ENCODE measurements at places on chromosomes 4 and X.

DNA sequence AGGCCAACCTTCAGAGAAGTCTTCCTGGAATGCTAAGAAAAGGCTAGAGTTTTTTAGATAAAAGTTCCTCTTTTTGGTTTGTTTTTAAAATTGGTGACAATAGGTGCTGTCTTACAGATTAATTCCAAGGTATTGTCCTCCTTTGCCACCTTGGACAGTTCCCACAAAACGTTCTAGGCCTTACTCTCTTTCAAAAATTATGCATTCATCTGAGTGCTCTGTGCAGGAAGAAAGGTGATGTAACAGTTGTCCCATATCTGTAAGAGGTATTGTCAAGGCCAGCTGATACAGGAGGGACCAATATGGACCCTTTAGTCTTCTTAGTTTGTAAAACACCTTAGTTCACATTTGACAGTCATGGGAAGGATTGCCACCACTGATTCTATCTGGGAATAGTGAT lies 15.9 kb upstream of the CXCL5 start:
- no peak for DNase-seq

DNA sequence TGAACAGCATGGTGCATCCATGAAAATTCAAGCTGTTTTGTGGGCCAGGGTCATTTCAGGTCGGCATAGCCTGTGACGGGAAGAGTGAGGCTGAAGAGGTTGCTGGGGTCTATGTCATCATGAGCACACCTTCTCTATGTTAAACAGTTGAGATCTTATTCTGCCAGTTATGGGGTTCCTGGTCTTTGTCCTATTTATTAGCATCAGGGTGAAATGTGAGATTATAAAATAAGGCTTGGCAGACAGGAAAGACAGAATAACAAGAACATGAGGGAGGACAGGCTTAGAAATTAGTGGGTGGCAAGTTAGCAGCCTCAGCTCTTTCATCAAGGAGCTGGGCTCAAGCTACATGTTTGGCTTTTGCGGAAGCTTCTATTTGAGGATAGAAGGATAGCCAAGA lies 51.7 kb upstream of the CLNK start:
- DNase-seq: no peak

GRCh38 chr4:70712604-70713452 lies 8.9 kb upstream of the RUFY3 start:
- no peak for DNase-seq

DNA sequence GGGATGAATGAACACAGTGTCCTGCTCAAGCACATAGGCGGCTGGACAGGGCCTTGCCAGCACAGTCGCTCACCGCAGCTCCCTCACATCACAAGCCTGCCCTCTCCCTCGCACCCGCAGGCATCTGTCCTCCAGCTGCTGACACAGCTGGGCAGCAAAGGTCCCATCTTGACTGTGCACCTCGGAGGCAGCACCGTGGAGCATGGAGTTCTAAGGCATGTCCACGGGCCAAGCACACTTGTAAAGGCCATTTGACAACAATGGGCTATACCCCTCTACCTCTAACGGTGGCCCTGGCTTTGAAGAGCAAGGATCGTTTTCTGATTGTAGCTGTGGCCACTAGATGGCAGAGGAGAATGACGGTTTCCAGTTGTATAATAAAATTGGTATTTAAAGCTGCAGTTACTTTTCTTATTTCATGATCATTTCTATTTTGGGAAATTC lies 53.8 kb downstream of the APLN start:
- no peak for DNase-seq

GRCh38 chrX:44096666-44097065 lies 123.5 kb upstream of the NDP start:
- DNase-seq: no peak

DNA sequence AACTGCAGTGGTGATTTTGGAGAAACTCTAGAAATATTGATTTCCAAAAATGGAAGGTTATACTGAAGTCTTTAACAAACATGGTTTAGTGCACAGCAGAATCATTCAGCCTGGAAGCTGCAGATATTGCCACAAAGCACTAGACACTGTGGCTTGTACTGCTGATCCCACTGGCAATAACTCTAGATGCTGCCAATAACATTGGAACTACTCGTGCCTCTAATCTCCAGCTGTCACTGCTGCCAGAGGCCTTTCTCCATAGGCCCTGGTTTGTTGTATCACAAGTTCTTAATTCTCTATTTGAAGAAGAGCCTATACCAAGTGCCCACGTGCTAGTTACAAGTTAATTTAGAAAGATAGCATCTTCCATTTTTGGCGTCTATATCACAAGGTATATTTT lies 19.3 kb downstream of the DMP1 start:
- DNase-seq: no peak

DNA sequence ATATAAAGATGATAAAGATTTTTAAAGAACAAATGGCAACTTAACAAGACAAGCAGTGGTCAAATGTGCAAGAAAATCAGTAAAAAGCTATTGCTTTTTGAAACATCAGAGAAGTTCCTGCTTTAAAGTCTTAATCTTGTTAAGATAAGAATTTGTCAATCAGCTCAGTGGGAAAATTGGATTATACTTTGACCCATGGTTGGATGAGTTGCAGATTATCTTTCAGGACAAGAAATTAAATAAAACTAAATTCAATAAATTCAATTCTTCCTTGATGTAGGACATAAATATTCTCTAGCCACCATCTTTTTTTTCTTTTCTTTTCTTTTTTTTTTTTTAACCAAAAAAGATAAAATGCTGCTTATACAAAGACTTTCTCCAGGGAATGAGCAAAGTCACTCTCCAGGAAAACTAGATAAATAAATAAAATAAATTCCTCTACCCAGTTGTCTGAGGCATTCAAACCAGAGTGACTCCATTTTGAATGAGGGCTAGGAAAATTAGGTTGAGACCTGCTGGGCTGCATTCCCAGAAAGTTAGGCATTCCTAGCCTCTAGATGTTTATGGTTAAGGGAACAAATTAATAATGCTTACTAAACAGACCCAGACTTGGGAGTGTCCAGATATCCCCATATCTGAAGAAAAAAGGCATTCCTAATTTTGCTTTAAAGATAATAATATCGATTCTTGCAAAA lies 211.2 kb downstream of the SNCA start:
- DNase-seq: no peak

DNA sequence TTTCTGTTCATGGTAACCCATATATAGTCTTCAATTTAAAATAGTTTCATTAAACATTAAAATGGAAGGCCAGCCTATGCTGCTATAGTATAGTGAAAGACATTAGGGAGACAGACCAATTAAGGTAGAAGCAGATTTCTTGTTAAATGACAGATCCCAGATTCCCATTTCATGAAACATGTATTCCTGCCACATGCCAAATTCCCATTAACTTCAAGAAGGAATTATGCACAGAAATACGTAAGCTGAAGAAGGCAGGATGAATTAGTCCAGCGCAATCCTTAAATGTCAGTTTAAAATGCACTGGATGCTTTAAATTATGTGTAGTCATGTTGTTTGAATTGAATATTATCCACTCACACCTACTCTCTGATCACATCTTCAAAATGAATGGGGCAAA lies 424.9 kb downstream of the SH2D1A start:
- DNase-seq: no peak

DNA sequence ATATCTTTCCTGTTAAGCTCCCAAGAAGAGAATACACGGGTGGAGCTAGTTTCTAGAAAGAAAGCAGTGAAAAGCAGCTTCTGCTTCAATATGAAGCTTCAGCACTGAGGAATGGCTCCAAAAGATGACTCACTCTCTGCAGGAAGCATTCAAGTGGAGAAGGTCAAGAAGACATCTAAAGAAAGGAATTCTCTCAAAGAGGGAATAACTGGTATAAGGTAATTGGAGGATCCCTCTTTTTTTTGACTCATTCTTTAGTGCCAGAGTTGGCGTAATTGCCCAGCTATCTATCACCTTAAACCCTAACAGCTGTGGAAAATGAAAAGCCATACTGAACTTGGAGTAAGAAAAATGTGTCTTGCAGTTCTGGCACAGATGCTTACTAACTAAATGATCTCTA lies 3.5 kb downstream of the EDA2R start:
- DNase-seq: no peak

- DNase-seq: no peak
Measured at GRCh38 chr4:89111833-89112563, 665 bp downstream of the TIGD2 start.

Measured in stimulated activated CD8-positive, alpha-beta memory T cell treated with anti-CD3 and anti-CD28 coated beads, Interleukin-15, amount 100 ng/mL, for 48 hours (primary cell).